GM19239 (cell line): ENCODE measurements at places on chromosomes 12 and 14.

GRCh38 chr12:75239987-75240386, 30.3 kb upstream of the KCNC2 start:
- no peak for DNase-seq

GRCh38 chr12:87953256-87953860, 75.8 kb downstream of the C12orf50 start:
- no peak for DNase-seq

DNA sequence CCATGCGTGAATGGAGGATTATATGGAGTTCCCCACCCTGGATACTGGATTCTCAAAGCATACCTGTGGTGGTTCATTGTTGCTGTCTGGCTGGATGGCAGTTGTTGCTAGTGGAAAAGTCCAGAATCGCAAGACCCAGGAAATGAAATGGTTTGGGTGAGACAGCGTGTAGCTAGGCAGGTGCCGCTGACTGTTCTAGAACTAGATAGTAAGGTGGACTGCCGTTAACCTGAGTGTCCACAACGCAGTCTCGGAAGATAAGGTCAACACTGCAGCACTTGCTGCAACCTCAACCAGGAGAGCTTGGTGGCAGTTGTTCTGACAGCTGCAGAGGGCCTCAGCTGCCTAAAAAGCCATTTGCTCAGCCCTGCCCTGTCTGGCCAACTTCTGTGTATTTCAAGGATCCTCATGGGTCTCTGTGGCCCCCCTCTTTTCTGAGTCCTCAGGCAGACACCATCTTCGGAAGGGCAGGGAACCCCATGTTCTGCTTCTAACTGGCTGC, 15.5 kb upstream of the IRF2BPL start:
- DNase-seq: no peak

DNA sequence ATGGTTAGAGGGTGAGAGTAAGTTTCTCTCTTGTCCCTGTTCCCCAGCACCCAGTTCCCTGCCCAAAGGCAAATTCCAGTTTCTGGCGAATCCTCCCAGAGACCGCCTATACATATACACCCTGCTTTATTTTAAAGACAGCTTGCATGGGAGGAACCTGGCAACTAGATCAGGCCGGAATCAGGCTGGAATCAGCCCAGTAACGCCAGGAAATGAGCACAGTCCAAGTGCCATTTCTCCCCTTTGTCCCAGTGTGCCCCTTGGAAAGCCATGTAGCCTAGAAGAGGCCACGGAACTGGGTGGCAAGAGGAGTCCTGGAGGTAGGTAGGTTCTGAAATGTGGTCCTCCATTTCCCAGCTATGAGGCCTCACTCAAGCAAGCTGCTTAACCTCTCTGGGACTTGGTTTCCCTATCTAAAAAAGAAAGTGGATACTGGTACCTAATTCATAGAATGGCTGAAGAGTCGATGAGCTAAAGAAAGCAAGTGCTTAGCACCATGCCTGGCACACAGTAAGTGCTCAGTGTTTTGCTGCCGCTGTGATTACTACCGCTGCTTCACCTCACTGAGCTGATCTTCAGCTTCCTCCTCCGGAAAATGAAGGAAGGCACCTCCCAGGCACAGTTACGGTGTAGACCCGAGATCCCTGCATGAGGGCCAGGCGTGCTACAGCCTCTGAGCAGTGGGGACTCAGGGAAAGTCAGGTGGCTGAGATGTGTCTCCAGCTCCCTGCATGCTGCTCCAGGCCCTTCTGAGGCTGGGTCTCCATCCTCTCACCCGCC, 36.4 kb downstream of the PITPNM2 start:
- no peak for DNase-seq

DNA sequence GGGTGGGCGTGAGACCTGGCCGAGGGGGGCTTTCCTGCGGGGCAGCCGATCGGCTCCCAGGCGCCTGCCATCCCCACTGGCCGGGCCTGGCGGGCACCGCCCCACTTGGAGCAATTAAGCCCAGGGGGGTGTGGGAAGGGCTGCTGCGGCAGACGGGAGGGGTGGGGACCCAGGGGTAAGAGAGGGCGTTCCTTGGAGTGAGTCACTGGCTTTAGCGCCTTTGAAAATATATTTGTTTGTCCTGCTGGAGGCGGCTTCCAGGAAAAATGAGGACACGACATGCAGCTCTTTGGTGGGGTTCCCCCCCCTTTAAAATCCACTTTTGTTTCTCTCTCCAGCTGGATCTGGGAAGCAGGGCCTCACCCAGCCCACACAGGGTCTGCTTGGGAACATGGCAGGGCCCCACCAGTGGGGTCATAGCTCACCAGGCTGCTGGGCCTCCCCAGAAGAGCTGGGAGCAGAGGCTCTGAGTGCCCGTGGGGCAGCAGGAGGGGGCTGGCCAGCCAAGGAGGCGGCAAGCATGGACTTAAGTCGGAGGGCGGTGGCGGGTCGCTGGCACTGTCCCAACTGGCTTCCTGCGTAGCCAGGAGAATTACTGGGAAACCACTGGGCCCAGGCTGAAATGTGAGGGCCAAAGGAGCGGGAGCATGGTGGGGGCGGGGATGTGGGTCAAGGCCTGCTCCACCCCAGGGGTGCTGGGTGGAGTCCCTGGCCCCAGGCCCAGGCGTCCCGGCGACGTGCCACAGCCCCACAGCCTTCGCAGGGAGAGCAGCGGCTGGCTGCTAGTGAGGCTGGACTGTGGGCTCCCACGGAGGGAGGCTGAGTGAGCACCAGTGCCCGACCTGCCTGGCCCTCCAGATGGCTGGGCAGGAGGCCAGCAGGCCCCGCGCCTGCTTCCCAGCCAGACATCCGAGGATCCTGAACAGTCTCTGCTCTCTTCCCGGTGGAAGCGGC, 128.0 kb downstream of the RFLNA start:
- no peak for DNase-seq

DNA sequence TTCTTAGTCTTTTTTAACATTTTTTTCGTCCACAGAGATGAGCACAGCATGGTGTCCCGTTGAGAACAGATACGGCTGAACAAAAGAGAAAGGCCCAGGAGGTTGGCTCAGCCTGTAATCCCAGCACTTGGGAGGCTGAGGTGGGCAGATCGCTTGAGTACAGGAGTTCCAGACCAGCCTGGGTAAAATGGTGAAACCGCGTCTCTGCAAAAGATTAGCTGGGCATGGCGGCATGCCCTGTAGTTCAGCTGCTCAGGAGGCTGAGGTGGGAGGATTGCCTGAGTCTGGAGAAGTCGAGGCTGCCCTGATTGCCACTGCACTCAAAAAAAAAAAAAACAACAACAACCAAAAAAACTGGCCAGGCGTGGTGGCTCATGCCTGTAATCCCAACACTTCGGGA, 5.9 kb upstream of the EP400 start:
- DNase-seq: no peak

DNA sequence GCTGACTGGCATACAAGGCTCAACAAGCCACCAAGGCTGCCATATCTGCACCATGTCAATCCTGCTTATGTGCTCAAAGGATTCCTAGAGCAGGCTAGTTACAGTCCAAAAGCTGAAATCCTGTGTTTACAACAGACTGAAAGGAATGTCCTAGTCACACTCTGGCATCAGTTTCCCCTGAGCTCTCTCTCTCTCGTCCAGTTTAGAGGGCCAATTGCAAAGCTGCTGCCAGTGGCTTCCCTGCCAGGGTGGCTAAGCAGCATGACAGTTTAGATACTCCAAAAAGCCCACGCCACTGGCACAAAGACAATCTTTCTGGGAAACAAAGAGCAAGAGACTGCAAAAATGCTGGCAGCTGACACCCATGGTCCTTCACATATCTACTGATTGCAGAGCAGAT, 392.1 kb downstream of the RPS29 start:
- no peak for DNase-seq

DNA sequence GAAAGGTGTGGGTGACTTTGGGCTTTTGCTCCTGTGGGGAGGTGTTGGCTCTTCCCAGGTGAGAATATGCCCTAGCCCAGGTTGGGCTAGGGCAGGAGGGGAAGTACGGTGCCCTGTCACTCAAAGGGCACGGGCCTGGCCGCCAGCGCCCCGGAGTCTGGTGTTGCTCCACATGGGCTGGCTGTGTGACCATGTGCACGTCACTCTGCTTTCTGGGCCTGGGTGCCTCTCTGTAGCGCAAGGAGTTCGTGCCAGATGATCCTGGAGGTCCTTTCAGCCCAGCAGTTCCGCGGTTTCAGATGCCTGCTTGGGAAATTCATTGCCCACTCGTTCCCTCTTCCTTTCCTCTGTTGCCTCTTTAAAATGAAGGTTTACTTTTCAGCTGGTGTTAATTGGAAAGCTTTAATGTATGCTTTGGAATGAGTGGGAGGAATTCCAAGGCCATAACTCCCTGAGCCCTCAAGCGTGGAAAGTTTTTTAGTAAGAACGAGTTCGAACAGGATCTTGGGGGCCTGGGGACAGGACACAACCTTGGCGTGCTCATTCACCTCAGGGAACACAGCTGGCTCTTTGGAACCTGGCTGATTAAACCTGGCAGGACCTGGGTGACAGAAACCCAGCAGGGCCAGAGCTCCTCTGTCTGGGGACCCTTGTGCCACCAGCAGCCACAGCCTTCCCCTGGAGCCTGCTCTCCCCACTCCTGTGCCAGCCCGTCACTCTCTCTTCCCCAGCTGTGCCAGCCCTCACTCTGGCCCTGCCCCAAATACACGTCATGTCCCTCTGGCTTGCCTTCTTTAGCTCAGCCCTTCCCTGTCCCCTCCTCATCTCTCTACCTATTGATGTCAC, 42.8 kb downstream of the TSPAN9 start:
- DNase-seq: no peak
